ENCODE measurements at places on chromosomes 5 and 9.
A peak's percentile ranks its signal among the peaks of the same experiment; 100 is the strongest.

GRCh38 chr9:16683326-16683725, 187.1 kb downstream of the BNC2 start:
- DNase-seq, result no peak

DNA sequence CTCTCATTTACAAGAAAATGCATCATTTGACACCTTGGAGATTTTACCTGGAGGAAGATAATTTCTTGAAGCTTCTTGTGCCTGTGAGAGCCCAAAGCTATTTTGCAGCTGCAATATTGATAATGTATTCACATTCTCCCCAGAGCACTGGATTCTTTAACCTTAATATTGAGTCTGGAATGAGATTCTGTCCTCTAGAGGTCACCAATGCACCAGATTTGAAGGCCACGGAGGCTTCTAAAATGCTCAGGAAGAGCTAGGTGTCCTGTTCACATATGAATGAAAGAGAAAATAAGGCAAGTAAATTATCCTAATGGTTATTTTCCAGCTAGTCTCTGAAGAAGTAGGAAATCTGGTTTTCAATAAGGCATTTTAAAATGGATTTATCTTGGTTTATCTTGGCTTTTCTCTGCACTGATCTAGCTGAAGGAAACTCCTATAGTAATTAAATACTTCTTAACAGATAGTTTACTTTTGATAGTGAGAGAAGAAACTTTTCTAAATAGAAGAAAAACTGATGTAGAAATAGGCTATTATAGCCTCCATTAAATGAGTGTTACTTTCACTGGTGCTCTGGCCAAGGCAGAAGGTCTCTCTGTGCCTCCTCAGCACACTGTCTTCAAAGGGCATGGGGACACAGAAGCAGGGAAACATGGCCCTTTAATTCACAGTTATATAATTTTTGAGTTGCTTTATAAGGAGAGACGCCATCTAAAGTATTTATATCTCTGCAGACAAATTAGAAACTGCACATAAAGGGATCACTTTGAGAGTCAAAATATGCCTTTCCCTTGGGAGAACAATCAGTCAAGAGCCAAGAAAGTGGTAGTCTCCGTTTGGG, 297.0 kb upstream of the ACTBL2 start:
- peak; percentile 32 for DNase-seq

- peak; percentile 88 for DNase-seq
These were observed 65.4 kb upstream of the GARNL3 start for GRCh38 chr9:127199001-127199791.

- peak; percentile 26 for DNase-seq
These were observed 10.5 kb upstream of the SHB start for GRCh38 chr9:38079461-38080031.

DNA sequence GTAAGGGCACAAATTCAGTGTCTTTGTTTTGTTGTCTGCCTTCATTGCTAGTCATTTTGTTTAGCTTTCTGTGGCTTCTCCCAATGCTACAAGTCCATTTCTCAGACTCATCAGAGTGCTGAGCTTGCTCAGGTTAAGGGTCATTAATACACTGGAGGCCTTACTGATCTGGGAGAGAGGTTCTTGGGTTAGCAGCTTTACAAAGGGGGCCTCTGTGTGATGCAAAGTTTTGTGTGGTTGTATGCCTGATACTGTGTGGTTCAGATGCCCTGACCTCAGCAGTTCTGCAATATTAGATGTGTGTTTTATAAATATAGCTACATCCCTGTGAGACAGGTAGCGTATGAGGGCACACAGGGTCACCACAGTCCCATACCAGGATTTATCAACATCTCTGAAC, 34.8 kb upstream of the SMARCA2 start:
- no peak for DNase-seq

DNA sequence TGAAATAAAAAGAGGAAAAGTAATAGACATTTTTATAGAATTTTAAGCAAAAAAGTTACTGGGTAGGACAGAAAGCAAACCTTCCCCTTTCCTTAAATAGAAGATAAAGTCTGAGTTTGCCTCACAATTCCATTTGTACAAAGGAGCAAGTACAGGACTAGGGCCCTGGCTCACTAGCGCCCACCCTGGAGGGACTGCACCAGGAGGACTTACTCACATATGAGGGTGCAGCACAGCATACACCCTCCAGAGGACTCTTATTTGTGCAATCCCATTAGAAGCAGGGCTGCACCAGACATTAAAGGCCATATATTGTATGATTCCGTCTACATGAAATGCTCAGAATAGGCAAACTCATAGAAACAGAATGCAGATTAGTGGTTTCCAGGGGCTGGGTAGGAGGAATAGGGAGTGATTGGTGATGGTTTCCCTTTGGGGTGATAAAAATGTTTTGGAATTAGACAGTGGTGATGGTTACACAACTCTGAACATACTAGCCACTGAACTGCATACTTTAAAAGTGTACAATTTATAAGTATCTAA, 4.5 kb downstream of the REEP5 start:
- peak; percentile 58 for DNase-seq

Data from H9 (cell line).